ENCODE measurements at places on chromosomes 6 and 20.

GRCh38 chr6:75347898-75348610 lies 63.5 kb upstream of the TMEM30A start:
- no peak for DNase-seq

GRCh38 chr6:53959717-53960116 lies 151.5 kb upstream of the MLIP start:
- no peak for DNase-seq

GRCh38 chr6:16319813-16320532 lies 81.6 kb downstream of the GMPR start:
- DNase-seq: peak; percentile 38

GRCh38 chr6:170190046-170190445 lies 100.8 kb downstream of the DLL1 start:
- DNase-seq: no peak

DNA sequence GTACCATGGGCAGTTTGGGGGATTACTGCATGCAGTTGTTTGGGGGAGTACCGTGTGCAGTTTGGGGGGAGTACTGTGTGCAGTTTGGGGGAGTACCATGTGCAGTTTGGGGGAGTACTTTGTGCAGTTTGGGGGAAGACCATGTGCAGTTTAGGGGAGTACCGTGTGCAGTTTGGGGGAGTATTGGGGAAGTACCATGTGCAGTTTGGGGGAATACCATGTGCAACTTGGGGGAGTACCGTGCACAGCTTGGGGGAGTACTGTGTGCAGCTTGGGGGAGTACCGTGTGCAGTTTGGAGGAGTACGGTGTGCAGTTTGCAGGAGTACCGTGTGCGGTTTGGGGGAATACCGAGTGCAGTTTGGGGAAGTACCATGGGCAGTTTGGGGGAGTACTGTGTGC lies 22.3 kb downstream of the CDH4 start:
- no peak for DNase-seq

- no peak for DNase-seq
Observed at GRCh38 chr6:38730140-38730862, 15.2 kb downstream of the DNAH8 start.

- DNase-seq: no peak
Observed at GRCh38 chr20:4811661-4812181, 90.0 kb downstream of the PRND start.

DNA sequence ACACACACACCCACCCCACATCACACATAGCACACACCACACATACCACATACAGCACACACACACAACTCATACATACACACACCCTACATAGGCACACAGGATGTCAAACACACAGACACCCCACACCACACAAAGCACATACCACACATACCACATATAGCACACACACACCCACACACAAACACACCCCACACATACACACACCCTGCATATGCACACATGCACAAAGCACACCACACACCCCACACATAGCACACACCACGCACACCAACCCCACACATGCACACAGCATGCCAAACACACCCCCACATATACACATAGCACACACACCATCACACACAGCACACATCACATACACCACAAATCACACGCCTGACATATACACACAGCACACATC lies 79.1 kb downstream of the RAMACL start:
- no peak for DNase-seq

GRCh38 chr6:128069188-128069587 lies 168.3 kb upstream of the THEMIS start:
- DNase-seq: no peak

DNA sequence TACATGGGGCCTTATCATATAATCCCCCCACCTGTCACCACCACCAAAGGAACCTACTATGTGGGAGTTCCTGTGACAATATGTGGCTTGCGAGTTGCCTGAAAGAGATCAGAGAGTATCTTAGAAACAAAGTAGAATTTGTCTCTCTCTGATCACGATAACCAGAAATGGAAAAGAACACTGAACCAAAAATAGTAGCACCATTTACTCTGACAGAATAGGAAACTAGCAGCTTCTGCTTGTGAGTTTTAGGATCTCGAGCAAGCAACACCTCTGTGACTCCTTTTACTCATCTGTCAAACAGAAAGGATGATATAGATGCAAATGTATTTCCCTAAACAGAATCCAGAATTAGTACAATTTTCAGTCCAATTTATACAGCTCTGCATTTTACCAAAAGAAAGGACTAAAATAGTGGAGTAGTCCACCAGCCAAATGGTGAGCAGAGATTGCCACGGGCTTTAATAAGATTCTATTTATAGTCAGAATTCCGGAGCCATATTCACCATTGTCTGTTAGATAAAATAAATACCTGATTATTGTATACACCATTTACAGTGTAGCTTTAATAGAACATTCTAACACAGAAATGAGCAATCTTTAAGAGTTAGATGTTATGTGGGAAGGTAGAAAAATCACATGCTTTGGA lies 19.9 kb upstream of the STMND1 start:
- DNase-seq: no peak

- no peak for DNase-seq
Observed at GRCh38 chr6:115271434-115271833, 789.3 kb downstream of the FRK start.

- no peak for DNase-seq
Observed at GRCh38 chr6:122780114-122780513, 598 bp downstream of the FABP7 start.

- DNase-seq: no peak
Observed at GRCh38 chr20:58515233-58516212, at the start of gene APCDD1L. Gene APCDD1L, minus strand, starts transcription at chr20:58515399. Its CDS starts 692 bp downstream, at chr20:58514707.
